ENCODE measurements at places on chromosomes 5 and 9.

DNA sequence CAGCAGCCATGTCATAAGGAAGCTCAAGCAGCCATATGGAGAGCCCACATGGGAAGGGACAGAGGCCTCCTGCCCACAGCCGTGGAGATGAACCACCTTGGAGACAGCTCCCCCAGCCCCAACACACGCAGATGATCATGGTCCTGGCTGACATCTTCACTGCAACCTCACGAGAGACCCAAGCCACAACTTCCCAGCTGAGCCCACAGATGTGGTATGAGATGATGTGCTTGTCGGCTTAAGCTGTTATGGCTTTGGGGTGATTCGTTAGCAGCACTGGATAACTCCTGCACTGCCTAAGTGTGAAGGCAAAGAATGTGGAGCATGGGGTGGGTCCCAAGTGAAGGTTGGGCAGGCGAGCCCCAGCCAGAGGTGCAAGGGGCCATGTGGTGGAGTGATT lies 163.4 kb downstream of the ERCC6L2 start:
- no peak for DNase-seq

DNA sequence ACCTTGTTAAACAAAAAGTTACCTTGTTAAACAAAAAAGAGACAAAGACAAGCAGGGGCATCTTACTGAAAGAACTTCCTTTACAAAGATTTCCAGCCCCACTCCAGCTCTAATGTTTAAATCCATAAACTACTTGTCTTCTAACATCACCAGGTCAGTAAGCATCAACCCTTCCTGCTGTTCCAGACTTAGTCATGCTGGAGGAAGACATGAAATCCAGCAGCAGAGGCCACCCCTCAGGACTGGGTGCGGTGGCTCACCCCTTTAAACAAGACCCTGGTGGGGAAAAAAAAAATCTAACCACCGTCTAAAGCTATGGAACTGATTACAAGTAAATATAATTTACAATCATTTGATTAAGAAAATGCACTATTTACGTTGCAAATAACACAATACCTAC lies 9.1 kb downstream of the PDCL start:
- DNase-seq: no peak

DNA sequence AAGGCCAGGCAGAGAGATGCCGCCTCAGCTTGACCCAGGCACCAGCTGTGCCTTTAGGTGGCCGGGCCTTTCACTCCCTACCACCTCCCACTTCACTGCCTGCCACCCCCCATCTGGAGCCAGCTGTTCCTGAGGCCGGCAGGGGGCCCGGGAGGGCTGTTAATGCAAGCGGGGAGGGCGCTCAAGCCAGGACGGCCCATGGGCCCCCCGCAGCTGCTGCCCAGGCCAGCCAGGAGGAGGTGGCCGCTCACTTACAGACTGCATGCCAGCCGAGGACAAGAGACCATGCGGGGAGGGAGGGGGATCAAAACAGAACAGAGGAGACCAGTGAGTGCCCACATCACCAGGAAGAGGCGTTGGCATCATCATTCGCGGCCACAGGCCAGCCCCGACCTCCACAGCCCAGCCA lies 4.5 kb downstream of the ABCA2 start:
- no peak for DNase-seq

DNA sequence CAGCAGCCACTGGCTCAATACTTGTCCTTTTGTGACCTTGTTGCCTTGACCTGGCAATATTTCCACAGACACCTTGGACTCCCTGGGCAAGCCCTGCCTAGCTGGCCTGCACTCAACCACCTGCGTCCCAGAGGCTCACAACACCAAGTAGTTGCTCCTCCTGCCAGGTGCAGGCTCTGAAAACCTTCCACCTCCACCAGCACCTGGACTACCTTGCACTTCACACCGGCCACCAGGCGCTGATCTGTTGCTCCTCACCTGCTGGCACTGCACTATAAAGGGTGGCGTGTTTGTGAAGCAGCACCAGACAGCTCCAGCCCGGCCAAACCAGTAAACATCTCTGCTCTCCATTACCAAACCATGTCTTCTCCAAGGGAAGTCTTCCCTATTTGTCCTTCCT lies 997.7 kb downstream of the PTPRD start:
- DNase-seq: peak; percentile 79

- DNase-seq: no peak
Observed at GRCh38 chr9:130847306-130848217, 12.5 kb downstream of the ABL1 start.

DNA sequence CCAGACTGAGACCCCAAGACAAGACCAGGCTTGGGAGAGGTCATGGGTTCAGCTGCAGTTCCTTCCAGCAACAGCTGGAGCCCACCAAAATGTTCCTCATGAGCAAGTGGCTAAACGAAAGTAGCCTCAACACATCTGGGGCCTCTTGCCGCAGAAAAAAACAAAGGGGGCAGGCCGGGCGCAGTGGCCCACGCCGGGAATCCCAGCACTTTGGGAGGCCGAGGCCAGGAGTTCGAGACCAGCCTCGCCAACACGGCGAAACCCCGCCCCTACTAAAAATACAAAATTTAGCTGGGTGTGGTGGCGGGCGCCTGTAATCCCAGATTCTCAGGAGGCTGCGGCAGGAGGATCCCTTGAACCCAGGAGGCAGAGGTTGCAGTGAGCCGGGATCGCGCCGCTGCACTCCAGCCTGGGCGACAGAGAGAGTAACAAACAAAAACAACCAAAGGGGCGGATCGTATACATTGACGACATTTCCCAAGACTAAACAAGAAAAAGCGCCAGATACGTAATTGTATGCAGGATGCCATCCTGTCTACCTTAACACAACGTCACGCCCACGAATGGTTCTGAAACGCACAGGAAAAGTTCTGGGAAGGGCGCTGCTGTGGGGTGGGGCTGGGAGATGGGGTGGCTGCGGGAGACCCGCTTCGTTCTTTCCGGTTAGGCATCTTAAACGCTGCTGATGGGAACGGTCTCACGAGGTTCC lies 1.7 kb downstream of the INPP5E start:
- no peak for DNase-seq

DNA sequence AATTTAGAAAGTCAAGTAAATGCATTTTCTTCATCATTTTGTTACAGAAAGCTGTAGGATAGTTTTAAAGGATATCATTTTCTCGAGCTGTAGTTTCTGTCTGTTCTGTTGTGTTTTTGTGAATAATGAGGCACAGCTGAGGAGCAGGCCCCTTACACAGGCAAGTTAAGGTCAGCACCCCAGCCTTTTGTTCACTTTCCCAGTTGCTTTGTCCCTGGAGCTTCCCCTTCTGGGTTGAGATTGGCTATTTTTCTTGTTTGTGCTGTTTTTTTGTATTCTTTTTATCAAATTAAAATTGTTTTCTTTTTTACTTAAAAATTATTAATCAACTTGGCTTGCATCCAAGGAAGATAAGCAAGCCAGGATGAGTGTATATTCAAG lies 213.8 kb upstream of the ACTBL2 start:
- no peak for DNase-seq
